ENCODE measurements at places on chromosomes 11 and 22.

DNA sequence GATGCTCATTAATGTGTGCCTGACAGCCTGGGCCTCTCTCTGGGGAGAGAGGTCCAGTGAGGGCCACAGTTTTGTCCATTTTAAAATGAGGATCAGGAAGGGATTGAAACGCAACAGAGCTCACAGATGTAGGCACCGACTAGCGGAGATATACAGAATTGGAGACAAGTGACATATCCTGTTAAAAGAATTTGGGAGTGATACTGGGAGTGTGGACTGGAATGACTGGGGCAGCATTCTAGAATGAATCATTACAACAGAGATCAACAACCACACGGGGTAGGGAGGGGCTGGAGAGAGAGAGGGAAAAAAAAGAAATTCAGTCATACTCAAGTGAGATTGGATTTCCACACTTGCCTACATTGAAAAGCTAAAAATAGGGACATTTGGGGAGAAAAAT is 2.5 kb upstream of the NCAM1 start:
- DNase-seq = no peak

- no peak for DNase-seq
Measured at GRCh38 chr11:84853841-84854497, 773.2 kb downstream of the DLG2 start.

GRCh38 chr11:106420048-106420665 is 342.7 kb downstream of the AASDHPPT start:
- DNase-seq = no peak

DNA sequence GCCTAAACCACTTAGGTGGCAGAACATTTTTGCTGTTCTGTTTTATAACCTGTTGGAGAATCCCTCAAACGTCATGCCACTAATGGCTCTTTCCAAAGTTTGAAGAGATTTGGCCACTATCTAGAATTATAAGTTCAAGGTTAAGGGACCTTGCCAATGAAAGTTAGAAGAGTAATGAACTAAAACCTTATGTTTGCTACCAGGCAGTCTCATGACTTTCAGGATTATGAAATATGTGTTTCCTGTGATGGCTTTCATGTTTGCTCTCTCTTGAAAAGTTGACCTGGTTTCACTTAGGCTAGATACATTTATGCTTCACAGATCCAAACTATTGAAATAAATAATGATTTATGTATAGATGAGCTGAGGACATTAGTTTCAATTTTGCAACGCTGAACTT is 340.0 kb downstream of the LRRC4C start:
- DNase-seq = no peak

- DNase-seq = no peak
Measured at GRCh38 chr11:10473371-10473770, 18.3 kb downstream of the AMPD3 start.

DNA sequence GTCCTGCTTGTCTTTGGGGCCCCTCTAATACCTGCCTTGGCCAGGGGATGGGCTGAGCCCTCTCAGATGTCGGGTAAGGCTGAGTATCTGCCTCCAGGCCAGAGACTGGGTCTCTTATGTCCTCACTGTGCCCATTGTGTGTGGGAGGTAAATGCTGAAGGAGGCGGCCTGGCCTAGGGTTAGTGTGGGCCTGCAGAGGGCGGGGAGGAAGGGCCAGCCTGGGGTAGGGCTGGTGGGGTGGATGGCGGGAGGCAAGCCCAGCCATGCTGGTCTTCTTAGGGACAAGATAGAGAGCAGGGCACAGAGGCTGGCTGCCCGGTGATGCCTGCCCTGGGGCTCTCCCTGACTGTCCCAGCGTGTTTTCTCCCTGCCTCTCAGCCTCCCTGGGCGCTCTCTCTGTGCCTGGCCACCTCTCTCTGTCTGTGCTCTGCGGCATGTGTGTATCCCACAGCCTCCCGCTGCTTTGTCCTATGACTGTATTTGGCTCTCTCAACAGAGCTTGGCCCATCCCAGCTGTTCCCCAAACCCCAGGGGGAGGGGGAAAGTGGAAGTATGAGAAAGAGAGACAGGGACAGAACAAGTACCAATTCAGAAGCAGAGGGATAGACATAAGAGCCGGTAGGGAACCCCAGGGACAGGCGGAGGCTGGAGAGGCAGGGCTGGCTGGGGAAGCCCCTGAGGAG is 57.0 kb downstream of the PDE2A start:
- no peak for DNase-seq

GRCh38 chr22:27335102-27335660 is 466.4 kb downstream of the MN1 start:
- DNase-seq = no peak

GRCh38 chr11:43360361-43361032 is 1.8 kb downstream of the TTC17 start:
- no peak for DNase-seq

DNA sequence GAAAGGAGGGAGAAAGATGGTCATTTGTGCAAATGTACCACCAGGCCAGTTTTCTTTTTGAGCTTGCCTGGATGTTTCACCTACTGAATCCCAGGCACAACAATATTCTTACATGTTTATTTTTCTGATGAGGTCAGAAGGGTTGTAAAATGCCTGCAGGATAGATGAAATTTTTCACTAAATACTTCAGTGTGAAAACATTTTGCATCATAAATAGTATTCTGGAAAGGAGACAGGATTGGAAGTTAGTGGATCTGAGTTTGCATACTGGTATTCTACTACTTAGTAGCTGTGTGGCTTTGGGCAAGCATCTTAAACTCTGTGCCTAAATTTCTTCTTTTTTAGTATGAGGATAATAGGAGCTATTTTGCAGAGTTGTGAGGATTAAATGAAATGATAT is 24.8 kb downstream of the RNF169 start:
- DNase-seq = no peak

- no peak for DNase-seq
Measured at GRCh38 chr11:9565822-9566560, 7.5 kb upstream of the WEE1 start.

DNA sequence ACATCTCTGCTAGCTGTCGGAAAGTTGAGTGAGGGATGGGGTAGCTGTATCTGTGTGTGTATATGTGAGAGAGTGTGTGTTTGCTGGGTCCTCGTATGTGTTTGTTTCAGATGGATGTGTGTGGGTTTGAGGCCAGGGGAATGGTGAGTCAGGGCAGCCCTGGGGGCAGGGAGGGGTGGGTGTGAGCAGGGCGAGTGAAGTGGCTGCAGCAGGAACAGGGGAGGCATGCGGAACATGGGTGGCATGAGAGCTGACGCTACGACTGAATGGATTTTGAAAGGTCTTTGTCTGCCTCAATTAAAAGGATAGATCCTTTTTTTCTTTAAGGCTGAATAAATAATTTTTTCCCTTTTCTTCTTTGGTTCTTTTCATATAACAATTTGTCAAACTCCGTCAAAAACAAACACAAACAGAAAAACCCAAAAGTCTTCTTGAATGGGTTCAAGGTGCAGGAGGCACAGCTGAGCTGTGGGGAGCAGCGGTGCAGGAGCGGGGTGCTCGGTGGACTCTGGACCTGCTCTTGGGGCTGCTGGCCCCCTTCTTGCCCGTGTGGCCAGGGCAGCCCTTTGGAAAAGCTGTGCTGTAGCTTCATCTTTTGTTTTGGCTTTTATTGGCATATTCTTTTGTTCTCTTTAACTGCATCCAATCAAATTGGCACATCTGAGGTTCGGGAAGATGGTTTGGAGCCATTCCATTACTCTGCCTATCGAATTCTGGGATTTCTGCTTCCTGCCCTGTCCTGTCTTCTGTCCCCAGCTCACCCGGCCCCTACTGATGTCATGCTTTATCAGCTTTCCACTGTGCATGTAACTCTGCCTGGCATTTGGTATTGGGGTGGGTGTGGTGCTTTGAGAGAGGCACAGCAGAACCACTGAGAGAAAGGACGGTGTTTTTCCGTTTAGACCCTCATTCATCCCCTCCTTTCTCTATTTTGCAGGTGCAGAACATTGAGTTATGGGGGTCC is 80.1 kb downstream of the ADAMTS15 start:
- DNase-seq = no peak

DNA sequence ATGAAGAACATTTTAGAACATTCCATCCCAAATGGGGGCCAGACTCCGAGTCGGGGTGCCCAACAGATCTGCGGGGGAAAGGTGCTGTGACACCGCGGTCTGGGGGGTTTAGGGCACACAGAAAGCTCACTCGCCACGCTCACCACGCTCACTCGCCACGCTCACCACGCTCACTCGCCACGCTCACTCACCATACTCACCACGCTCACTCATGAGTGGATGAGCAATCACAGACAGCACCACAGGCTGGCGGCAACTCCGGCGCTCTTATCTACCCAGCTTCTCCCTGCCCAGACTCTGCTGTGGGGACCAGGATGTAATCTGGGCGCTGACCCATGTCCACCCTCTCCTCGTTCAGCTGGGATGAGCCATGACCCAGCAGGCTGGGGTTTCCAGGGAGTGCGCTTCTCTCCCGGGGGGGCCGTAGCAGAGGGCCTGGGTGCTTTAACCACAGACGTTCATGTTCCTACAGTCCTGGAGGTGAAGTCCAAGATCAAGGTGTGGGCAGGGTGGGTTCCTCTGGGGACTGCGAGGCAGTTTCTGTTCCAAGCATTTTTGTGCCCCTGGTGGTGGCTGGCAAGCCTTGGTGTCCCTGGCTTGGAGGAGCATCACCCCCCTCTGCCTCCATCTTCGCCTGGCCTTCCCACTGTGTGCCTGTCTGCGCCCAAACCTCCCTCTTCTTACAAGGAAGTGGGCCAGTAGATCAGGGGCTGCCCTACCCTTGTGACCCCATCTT is 141.2 kb downstream of the CTTN start:
- DNase-seq = no peak

DNA sequence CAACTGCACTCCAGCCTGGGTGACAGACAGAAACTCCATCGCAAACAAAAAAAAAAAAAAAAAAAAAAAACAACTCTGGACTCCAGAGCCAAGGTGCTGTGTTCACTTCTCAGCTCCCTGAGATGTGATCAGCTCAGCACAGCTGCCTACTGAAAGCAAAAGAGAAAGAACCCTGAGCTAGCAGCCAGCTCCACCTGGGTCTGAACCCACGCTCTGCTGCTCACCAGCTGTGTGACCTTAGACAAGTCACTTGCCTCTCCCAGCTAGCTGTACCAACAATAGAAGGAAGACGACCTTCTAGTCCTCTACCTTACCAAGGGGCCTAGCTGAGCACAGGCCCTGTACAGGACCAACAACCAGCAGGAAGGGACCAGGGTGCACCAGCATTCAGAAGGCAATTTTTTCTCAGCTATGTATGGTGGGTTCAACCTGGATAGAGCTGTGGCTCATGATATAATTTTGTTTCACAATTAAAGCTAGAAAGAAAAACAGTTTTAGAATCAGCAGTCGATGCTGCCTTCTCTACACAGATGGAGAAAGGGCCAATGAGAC is 3.8 kb downstream of the DGCR2 start:
- DNase-seq = no peak

GRCh38 chr22:19626042-19626587 is 88.2 kb upstream of the SEPTIN5 start:
- DNase-seq = no peak

GRCh38 chr11:122779047-122779629 is 59.2 kb upstream of the CRTAM start:
- DNase-seq = no peak

GRCh38 chr11:20364341-20364792 is 853 bp downstream of the HTATIP2 start:
- no peak for DNase-seq

GRCh38 chr11:15112131-15112541 is 2.6 kb upstream of the INSC start:
- DNase-seq = no peak

GRCh38 chr22:50221410-50222300 is 20.8 kb downstream of the SELENOO start:
- DNase-seq = no peak
